ENCODE measurements at places on chromosomes 5 and 9.

GRCh38 chr5:122295138-122295537, 16.9 kb upstream of the SNCAIP start:
- no peak for DNase-seq

- DNase-seq: no peak
Observed at GRCh38 chr5:154702477-154702876, 52.7 kb upstream of the LARP1 start.

DNA sequence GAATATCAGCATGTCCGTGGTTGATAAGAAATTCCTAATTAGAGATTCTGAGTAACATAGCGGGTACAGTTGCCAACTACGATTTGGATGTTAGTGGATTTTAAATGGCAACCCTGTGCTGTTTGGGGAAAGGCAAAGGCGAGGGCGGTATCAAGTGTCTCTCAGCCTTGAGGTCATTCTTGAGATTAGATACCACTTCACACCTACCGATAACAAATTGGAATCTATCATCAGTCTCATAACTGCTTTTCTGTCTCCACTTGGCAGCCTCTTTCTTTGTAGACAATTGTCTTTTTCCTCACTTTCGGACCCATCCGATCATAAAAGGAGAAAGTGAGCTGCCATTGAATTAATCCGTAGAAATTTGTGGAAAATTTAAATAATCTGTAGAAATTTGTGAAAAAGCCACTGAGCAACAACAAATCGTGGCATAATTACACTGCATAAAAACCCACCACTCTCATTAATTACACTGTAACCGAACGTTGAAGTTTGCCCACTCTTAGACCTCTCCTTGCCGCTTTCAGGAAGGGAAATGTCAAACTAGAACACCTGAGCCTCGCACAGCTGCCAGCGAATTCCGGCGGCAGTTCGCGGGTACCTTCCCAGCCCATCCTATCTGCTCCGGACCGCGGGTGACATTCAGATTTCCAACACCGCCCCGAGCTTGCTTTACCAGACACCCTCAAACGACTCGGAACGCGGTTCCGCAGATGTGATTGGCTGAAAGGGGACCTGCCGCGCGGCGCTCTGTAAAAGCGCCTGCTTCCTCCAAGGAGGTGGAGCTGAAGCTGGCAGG, 849 bp upstream of the RGMB start:
- no peak for DNase-seq

GRCh38 chr5:67383451-67383850, 186.9 kb upstream of the CD180 start:
- no peak for DNase-seq

GRCh38 chr5:12277504-12278192, 373.4 kb upstream of the CTNND2 start:
- DNase-seq: no peak

GRCh38 chr9:88748566-88749261, 213.7 kb downstream of the NXNL2 start:
- peak; percentile 48 for DNase-seq

DNA sequence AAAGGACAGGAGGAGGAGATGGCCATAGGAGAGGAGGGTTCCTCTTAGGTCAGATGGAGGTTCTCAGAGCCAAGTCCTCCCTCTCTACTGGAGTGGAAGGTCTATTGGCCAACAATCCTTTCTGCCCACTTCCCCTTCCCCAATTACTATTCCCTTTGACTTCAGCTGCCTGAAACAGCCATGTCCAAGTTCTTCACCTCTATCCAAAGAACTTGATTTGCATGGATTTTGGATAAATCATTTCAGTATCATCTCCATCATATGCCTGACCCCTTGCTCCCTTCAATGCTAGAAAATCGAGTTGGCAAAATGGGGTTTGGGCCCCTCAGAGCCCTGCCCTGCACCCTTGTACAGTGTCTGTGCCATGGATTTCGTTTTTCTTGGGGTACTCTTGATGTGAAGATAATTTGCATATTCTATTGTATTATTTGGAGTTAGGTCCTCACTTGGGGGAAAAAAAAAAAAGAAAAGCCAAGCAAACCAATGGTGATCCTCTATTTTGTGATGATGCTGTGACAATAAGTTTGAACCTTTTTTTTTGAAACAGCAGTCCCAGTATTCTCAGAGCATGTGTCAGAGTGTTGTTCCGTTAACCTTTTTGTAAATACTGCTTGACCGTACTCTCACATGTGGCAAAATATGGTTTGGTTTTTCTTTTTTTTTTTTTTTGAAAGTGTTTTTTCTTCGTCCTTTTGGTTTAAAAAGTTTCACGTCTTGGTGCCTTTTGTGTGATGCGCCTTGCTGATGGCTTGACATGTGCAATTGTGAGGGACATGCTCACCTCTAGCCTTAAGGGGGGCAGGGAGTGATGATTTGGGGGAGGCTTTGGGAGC, 3.1 kb downstream of the EGR1 start:
- DNase-seq: peak; percentile 28

- peak; percentile 74 for DNase-seq
Observed at GRCh38 chr5:123116058-123116457, 27.0 kb downstream of the PRDM6 start.

- DNase-seq: no peak
Observed at GRCh38 chr9:14222149-14222835, 91.6 kb downstream of the NFIB start.

- DNase-seq: peak; percentile 77
Observed at GRCh38 chr5:115686738-115687074, 60.9 kb upstream of the TMED7 start.

- peak; percentile 71 for DNase-seq
Observed at GRCh38 chr5:39500551-39501175, 75.9 kb upstream of the DAB2 start.

DNA sequence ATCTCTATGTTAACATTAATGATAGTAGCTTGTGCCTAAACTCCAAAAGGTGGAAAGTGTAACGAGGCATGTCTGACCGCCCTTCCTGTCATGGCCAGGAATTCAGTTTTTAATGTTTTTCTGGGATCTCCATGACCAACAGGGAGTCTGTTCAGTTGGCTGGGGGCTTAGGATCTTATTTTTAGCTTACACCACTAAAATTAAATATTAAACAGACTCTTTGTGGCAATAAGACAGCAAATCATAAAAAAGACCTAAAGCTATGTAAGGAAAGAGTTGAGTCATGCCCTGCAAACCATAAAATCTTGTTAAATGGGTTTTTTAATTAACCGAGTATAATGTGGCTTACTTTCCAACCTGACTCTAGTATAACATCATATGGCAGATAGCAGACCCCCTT, 247.8 kb downstream of the DIRAS2 start:
- peak; percentile 18 for DNase-seq

Measured in fibroblast of skin of right quadriceps (primary cell).